ENCODE measurements at places on chromosomes 5 and 9. TPM values are rescaled to one million over a fixed set of nuclear protein-coding genes. Genes with fewer than 3 reads are reported as not detected.
A peak's percentile ranks its signal among the peaks of the same experiment; 100 is the strongest.

- DNase-seq = peak; percentile 32
Measured at GRCh38 chr9:127049044-127049443, 73.4 kb downstream of the ANGPTL2 start.

FAM151B gene
- 2.0 TPM for total RNA-seq

ABO gene
- total RNA-seq = 1.9 TPM

DNA sequence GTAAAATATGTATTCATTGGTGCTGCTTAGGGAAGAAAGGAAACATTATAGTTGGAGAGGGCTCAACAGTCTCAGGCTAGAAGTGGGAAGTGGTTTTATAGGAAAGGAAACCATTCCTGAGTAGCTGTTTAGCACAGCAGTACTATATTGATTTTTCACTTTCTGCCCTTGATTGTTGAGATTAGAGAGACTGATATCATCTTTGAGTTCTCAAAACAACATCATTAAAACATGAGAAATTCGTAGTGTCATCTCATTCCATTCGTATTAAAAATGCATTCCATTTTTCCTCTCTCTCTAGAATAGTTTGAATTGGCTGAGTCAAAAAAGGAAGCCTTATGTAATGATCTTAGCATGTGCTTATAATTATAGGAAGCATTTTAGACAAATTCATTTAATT lies 14.1 kb downstream of the POLR3G start:
- no peak for DNase-seq

EFNA5 gene
- total RNA-seq = 26.4 TPM

DNA sequence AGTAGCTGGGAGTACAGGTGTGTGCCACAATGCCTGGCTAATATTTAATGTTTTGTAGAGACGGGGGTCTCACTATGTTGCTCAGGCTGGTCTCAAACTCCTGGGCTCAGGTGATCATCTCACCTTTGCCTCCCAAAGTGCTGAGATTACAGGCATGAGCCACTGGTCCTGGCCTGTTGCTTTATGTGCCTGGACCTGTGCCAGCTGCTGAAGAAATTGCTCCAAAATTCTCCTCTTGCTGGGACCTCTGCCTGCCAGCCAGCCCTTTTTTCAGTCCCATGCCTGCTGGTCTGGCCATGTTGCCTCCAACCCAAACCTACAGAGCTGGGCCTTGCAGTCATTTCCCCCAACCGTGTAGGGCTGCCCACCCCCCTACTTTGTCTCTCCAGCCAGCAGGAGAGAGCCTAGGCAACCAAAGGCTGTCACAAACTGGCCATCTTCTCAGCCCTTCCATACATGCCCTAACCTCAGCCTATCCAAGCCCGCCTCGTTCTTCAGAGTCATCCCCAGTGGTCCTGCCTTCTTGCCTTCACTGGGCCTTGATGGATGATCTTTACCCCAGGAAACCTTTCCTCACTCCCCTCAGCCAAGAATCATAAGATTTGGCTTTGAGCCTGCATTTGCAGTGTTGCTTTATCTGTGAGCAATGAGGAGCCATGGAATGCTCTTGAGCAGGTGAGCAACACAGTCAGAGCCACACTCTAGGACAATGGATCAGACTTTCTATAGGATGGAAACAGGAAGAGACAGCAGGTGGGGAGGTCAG lies 27.4 kb upstream of the SYNPO start:
- no peak for DNase-seq

DNA sequence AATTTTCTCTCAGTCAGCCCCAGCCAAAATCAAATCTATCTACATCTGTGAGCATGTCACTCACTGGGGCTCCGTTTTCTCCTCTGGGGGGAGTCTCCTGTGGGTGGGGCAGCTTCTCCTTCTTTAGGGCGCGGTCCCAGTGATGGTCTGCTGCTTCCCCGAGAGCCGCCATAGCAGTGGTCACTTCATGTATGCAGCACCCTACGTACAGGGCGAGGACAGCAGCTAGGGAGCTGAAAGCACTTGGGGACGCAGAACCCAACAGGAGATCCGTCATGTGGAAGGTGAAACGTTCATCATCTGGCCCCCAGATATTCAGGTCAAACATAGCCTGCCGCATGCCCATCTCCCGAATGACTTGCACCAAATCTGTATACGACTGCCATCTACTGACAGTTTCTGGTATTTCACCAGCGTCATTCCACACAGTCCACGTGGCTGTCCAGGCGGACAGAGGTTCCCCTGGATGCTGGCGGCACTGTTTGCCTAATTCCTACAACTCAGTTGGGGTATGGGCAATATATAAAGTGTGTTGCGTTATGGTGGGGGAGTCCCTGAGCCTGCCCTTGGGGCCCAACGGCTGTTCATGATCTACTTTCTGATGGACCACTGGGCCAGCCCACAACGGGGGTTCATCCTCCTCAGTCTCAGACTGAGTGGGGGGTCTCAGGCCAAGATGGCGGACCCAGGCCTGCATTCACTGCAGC lies 795.0 kb downstream of the EFNA5 start:
- DNase-seq = no peak

C5orf15 gene
- total RNA-seq = 27.7 TPM

PCDHGC4 gene
- total RNA-seq = 1.4 TPM

- no peak for DNase-seq
Measured at GRCh38 chr5:154164249-154164581, 26.3 kb upstream of the GALNT10 start.

DNA sequence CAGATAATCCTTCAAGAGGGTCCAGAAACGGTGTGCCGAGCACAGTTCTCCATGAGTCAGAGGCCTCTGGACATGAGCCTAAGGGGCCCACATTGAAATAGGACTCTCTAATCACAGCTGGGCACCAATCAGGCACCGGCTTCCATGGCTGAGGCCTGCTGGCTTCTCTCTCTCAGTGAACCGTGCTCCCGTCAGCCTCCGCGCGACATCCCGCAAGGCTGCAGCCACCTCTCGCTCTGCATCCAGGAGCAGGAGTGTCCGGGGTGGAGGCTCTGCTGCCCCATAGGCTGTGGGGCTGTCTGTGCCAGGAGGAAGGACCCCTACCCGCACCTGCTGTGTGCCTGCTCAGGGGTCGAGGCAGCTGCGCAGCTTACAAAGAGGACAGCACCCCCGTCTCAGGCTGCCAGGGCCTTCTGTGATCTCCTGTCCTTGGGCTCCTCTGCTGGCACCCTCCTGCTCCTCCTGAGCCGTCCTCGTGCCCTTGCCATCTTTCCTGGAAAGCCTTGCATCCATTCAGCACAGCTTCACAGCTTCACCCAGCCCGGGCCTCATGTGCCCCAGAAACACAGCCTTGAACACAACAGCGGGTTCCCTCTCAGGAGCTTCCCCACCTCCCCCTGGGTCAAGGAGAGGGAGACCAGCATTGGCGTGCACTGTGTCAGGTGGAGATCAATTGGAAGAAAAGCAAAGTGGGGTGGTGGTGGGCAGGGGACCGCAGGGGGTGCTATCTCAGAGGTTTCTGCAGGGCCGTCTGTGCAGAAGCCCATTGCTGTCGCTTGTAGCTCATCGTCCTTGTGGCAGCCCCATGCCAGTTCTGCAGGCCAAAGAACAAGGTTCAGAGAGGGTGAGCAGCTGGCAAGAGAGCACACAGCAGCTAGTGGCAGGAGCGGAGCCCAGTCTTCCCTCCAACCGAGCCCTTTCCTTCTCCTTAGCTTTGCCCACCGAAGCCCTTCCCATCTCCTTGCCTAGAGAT lies 22.8 kb upstream of the FCN1 start:
- DNase-seq = no peak

PCDHGA10 gene
- total RNA-seq = 5.3 TPM

DNA sequence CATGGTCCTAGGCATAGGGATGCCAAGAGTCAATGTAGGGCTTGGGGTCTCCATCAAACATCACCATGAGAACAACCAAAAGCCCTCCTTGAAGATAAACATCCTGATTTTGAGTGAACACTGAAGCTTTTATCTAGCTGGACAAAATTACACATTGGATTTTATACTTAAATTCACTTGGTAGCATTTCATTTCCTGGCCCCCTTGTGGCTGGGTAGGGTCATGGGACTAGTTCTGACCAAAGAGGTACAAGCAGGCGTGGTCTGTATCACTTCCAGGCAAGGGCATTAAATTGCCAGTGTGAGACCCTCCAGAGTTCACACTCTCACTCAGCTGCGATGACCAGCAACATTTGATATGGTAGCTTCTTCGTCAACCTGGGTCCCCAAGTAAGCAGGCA lies 320.3 kb downstream of the ACTL7B start:
- DNase-seq = no peak

- DNase-seq = no peak
Measured at GRCh38 chr9:97714435-97714834, 17.3 kb upstream of the XPA start.

FBXL7 gene
- total RNA-seq = 22.2 TPM

DNA sequence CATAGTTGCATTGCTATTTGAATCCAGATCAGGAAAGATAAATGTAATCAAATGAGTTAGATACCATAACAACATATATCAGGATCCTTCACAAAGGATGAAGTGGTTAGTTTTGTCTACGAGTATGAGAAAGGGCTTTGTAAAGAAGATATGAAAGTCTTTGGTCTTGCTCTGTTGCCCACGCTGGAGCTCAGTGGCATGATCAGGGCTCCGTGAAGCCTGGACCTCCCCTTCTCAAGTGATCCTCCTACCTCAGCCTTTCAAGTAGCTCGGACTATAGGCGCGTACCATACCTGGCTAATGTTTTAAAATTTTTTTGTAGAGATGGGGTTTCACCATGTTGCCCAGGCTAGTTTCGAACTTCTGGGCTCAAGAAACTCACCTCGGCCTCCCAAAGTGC lies 1.8 kb downstream of the SMC5 start:
- no peak for DNase-seq

- DNase-seq = no peak
Measured at GRCh38 chr5:169584998-169585451, 1.5 kb downstream of the SPDL1 start.

ANKDD1B gene
- total RNA-seq = 0.46 TPM

MFAP3 gene
- 29.3 TPM for total RNA-seq

DNA sequence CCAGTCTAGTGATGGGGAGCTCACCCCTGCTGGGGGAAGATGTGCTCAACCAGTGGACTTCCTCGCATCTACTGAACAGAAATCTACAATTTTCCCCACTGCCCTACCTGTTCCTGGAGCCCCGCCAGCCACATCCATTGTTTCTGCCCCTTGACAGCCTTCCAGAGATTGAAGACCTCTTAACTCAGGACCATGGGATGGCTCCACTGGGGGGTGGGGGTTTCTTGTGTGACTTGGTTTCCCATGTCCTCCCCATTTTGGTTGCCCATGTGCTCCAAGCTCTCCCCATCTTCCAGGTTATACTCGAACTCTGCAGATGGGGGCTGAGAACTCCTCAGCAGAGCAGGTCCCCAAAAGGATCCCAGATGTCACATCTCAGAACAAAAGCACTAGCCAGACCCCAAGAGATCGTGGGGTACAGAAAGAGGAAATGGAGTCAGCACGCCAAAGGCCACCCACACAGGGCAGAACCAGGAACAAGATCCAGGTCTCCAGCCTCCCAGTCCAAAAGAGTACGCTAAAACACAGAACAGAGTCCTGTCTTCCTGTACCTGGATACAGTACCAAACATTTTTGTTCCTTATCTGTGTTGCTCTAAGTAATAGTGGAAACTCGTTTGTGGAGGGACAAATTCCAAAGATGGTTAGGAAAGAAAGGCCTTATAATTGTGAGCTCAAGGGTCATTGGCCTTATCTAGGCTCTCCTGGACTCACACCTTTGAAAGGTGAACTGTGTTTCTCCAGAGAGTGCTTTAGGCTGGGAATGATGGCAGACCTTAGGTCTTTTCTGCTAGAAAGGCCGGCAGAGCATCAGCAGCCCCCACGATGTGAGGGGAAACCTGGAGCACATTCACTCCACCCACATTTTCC lies 15.8 kb downstream of the CORO2A start:
- DNase-seq = no peak

ANKRD34B gene
- total RNA-seq = not detected

DNA sequence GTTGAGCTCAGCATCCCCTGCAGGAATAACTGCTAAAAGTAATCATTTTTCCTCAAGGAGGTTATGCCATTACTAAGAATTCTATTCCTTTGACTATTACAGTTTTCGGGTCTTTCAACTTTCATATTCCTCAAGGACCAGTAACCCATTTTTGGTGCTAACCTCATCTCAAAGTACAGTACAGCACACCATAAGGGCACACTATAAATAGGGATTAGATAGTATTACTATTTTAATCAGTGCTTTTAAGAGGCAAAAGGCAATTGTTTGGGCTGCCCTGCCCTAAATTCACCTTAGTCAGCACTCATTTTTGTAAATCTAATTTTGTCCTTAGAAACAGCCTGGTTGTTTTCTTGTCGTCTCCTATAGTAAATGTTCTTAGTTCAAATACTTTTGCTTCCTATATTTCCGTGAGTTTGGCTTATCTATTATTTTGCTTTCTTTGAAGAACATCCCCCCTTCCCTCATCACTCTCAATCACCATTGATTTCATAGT lies 13.6 kb upstream of the GARNL3 start:
- no peak for DNase-seq

- peak; percentile 35 for DNase-seq
Measured at GRCh38 chr5:1394881-1395860, 50.1 kb downstream of the SLC6A3 start.

DNA sequence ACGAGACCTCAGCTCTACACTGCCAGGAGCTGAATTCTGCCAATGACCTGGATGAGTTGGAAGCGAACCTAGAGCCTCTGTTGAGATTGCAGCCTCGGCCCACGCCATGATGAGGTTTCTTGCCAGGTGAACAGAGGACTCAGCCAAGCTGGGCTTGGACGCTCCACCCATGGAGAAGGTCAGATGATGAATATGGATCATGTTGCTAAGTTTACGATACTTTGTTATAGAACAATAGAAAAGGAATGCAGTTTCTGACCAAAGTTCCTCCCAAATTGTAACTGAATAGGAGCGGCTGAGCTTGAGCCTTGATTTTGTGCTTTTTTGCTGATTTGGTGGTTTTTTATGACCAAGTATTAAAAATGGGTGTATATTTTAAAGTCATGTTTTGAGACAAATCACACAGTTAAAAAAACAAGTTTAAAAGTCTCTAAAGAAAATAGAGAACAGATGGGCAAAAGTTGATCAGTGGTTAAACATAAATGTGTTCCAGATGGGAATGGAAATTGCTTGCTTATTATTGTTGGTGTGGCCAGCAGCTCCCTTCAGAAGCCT lies 32.9 kb downstream of the ROPN1L start:
- no peak for DNase-seq

- DNase-seq = no peak
Measured at GRCh38 chr9:3471883-3472282, 53.9 kb downstream of the RFX3 start.

GRCh38 chr9:74284581-74285450 lies 212.3 kb upstream of the RORB start:
- DNase-seq = no peak

GRCh38 chr5:142640316-142641005 lies 45.4 kb downstream of the FGF1 start:
- no peak for DNase-seq

GRCh38 chr5:178310130-178310865 lies 77.7 kb upstream of the PHYKPL start:
- DNase-seq = no peak

IFNB1 gene
- total RNA-seq = not detected
